ENCODE measurements at places on chromosomes 2 and 18.

DNA sequence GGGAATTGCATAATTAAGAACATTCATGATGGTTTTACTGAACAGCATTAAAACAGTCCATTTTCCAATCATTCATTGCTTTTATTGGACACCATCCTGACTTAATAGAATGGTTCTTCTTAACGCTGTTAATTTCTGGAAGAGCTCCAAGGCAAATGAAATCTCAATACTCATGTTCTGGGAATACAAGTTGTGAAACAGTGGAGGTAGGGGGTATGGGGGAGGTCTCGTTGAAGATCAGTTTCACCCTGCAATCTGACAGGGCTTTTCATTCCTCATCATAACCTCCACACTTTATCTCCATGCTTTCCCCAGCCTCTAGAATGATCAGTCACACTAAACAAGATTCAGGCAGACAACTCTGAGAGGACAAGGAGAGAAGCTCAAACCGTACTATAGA is 113.6 kb downstream of the ETAA1 start:
- no peak for DNase-seq

DNA sequence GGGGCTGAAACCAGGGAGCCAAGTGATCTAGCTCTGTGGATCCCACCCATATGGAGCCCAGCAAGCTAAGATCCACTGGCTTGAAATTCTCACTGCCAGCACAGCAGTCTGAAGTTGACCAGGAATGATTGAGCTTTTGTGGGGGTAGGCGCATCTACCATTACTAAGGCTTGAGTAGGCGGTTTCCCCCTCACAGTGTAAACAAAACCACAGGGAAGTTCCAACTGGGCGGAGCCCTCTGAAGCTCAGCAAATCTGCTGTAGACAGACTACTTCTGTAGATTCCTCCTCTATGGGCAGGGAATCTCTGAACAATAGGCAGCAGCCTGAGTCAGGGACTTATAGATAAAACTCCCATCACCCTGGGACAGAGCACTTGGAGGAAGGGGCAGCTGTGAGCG is 96.7 kb downstream of the CCDC148 start:
- no peak for DNase-seq

DNA sequence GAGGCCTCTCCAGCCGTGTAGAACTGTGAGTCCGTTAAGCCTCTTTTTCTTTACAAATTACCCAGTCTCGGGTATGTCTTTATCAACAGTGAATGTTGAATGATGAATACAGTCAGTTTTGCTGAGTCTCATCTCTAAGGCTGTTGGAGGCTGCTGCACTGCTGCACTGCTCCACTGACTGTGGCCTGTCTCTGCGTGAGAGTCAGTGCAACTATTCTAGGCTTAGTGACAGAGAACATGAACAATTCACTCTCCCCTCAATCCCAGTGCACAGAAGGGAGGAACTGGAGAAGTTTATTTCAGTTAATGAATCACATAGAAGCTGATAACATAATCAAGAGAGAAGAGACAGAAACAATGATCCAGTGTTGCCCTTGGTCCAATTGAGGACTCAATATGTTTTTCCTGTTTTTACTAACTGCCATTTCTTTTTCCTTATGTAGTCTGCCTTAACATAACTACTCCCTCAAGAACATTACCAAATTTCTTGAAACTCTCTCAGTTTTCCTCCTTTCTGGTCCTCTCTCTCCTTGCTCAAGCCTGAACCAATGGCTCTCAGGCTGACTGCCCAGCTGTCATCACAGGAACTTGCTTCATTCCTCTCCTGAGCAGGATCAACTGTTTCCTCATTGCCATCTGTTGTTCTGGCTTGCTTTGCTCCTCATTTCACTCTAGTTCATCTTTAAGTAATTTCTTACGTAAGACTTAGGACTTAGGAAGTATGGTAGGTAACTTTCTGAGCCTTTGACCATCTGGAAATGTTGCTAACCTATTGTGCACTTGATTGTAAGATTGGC is 483.2 kb downstream of the METTL4 start:
- DNase-seq: no peak

DNA sequence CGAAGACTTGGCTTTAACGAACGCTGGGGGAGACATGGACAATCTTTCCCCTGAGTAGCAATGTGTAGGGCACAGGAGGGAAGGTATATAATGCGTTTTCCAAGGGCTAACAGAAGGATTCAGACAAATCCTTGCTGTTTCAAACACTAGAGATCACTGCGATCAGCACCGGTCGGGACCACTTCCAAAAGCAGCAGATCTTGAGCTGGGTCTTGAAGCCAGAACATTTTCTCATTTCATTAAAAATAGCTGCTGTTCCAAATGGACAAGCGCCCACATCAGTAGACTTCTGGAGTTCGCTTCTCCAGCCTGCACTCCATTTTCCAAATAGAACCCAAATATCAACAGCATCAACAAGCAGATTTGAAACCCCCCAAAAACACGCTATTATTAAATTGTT is 65.1 kb upstream of the MAPRE2 start:
- no peak for DNase-seq

DNA sequence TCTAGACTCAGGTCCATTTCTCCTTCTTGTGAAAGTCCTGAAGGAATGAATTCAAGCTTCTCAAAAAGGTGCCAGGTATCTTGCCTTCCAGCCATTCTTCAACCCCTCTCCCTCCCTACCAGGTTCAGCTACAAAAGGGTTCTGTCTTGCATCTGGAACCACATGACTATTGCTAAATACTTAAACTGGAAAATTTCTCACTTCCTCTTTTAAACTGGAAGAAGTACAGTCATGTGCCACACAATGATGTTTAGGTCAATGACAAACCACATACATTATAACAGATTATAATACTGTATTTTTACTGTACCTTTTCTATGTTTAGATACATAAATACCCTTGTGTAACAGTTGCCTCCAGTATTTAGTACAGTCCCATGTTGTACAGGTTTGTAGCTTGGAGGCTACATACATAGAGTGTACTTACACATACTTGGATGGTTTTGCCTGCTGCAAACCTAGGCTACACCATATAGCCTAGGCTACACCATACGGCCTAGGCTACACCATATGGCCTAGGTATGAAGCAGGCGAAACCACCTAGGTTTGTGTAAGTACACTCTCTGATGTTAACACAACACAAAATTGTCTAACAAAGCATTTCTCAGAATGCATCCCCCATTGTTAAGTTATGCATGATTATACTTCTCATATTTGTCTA is 142.0 kb upstream of the DNMT3A start:
- DNase-seq: no peak

DNA sequence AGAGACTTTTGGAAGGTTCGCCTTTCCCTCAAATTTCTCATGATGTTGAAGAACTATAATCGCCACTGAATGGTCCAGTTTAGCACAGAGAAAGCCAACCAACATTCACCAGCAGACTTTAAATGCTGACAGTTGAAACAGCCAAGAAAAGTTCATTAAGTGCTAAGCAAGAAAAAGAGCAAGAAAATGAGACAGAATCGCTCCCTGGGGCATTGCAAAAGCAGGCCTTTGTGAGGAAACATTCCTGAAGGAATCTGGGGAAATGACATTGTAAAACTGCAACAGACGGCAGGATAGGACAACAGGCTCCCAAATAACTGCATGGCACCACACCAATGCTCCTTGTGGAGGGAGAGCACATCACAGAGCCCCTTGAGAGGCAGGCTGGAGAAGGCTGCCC is 269.3 kb upstream of the ID2 start:
- no peak for DNase-seq

GRCh38 chr18:54830866-54831265 is 2.6 kb downstream of the RAB27B start:
- DNase-seq: no peak

- DNase-seq: no peak
Observed at GRCh38 chr2:226336283-226336682, 463.3 kb downstream of the IRS1 start.

DNA sequence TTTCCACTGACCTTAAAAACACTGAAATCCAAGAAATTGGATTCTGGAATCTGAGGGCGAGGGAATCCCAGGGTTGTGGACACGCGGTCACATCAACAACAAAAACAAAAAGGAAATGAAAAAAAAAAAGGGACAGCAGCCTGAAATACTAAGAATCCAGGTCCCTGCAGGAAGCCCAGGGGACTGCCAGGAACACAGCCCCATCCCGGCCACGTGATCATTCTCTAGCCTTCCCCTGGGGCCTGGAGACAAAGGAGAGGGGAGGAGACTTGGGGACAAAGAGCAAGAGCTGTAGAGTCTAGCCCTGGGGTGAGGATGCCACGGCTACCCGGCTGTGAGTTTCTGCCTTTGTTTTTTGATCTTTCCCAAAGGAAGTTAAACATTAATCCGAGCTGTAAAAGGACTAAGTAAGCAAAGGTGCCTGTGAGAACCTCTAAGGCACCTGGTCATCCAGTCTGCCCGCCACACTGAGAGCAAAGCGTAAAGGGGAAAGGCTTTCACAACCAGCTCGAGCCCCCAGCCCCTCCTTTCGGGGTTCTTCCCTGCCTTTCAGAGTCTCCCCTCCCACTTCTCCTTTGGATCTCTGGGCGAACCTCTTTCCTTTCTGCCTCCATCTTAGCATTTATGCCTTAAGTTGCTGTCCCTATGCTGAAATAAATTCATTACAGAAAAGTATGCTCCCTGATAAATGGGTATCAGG is 57.9 kb upstream of the MSH2 start:
- no peak for DNase-seq

DNA sequence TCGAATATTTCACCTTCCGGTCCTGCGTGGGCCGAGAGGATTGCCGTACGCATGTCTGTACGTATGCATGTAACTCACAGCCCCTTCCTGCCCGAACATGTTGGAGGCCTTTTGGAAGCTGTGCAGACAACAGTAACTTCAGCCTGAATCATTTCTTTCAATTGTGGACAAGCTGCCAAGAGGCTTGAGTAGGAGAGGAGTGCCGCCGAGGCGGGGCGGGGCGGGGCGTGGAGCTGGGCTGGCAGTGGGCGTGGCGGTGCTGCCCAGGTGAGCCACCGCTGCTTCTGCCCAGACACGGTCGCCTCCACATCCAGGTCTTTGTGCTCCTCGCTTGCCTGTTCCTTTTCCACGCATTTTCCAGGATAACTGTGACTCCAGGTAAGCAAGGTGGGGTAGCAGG is at the start of gene SERPINB5:
Gene SERPINB5 (plus strand): TSS at position 291 of the 400 bp plus-strand sequence. CDS start 7,471 bp downstream, outside the sequence.
- no peak for DNase-seq

Data from activated CD4-positive, alpha-beta T cell treated with anti-CD3 and anti-CD28 coated beads for 1 hour (primary cell).